ENCODE measurements at places on chromosomes 1 and 21. TPM values are rescaled to one million over a fixed set of nuclear protein-coding genes. Genes with fewer than 3 reads are reported as not detected.

DNA sequence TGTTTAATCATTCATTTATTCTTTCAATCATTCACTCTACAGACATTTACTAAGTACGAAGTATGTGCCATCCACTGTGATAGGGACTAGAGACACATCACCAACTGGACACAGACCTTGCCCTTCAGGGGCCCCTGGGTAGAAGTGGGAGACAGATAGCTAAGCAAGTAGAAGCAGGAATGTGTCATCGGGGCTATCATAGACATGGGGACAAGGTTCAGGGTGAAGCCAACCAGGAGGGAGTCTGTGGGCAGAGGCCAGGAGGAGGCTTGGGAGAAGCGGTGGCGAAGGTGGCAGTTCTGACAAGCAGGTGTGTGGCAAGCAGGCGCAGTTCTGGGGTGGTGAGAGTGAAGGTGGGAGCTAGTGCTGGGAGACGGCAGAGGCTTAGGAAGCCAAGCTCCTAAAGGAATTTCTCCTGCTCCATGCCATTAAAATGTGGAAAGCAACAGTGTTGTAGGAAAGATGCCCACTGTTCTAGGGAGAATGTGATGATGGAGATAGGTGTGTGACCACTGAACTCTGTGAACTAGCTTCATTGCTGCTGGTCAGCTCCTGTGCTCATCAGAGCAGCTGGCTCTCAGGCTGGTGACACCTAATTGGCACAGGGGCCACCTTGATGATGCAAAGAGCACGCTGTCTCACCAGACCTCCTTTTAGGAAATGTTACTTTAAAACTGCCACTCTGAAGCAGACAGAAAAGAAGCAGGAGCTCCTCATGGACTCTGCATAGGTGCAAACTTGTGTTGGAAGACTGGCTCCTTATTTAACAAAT lies 79.7 kb upstream of the LPGAT1 start:
- no peaks in the 10 kb centered on the region for H3K36me3 ChIP-seq
- DNase-seq: no peak
- peaks cover 75% of the 10 kb centered on the region for H3K27me3 ChIP-seq

GRCh38 chr1:33397125-33397506 lies 33.8 kb downstream of the PHC2 start:
- H3K4me1 ChIP-seq: no peaks in the 10 kb centered on the region
- no peak for DNase-seq
- H3K27me3 ChIP-seq: no peaks in the 10 kb centered on the region
- H3K36me3 ChIP-seq: peaks cover 16% of the 10 kb centered on the region
- H3K27ac ChIP-seq: no peak overlapping the region

- no peak overlapping the region for H3K4me3 ChIP-seq
- H3K27ac ChIP-seq: no peak overlapping the region
- no peaks in the 10 kb centered on the region for H3K27me3 ChIP-seq
These were observed 535.4 kb downstream of the SMYD3 start for GRCh38 chr1:245971711-245972085.

The TMOD4 gene
- 1.8 TPM for total RNA-seq

The OR14K1 gene
- total RNA-seq: not detected

The MTMR11 gene
- 5.1 TPM for total RNA-seq

The PSMA5 gene
- total RNA-seq: 86.9 TPM

The LAX1 gene
- total RNA-seq: not detected
